NCI-H524 treated with DMSO at 0.1 percent for 48 hours (cell line): ENCODE measurements at places on chromosomes 11 and 22.

GRCh38 chr22:44889255-44889878 lies 120.4 kb downstream of the PHF21B start:
- no peak for DNase-seq

DNA sequence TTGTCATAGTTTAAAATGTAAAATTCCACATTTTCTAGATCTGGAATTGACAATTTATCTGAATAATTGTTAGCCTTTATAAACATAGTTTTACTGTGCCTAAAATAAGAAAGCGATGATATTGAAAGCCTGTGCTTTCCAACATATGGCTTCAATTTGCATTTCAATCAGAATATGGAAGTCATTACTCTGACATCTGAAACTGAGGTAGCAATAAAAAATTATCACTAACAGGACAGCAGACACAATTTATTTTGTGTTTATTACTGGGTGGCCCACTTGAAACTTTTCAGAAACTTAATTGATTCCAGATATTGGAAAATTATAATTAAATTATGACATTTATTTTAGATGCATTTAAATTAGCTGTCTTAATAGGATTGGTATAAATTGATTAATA lies 78.5 kb downstream of the TMEM135 start:
- no peak for DNase-seq

GRCh38 chr11:72313912-72314598 lies 70.1 kb upstream of the PHOX2A start:
- no peak for DNase-seq

- no peak for DNase-seq
These were observed 9.6 kb upstream of the MOB2 start for GRCh38 chr11:1496091-1496760.

GRCh38 chr11:113977701-113978100 lies 2.8 kb downstream of the HTR3A start:
- no peak for DNase-seq

DNA sequence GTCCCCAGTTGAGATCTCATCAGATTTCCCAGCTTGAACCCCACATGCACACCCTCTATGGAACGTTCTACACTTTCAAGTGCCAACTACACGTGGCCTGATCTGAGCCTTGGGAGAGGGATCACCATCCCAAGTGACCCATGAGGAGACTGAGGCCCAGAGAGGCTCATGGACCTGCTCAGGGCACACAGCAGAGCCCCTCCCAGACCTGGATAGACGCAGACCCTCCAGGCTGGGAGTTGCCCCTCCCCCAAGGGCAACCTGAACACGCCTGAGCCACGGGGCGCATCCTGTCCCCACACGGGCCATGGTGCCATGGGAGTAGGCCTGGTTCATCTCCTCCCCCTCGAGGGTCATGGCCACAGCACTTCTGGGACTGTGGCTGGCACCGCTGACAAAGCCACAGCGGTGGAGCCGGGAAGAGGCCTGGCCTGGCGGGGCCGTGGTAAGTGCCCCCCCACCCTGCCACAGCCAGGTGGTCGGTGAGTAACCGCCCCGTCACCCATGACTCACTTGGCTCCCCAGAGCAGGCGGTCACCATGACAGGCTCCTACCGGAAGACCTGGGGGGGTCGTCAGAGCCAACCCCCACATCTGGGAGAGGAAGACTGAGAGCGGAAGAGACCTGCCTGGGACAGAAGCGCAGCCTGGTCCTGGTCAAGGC lies 8.1 kb downstream of the WNT7B start:
- DNase-seq: no peak

DNA sequence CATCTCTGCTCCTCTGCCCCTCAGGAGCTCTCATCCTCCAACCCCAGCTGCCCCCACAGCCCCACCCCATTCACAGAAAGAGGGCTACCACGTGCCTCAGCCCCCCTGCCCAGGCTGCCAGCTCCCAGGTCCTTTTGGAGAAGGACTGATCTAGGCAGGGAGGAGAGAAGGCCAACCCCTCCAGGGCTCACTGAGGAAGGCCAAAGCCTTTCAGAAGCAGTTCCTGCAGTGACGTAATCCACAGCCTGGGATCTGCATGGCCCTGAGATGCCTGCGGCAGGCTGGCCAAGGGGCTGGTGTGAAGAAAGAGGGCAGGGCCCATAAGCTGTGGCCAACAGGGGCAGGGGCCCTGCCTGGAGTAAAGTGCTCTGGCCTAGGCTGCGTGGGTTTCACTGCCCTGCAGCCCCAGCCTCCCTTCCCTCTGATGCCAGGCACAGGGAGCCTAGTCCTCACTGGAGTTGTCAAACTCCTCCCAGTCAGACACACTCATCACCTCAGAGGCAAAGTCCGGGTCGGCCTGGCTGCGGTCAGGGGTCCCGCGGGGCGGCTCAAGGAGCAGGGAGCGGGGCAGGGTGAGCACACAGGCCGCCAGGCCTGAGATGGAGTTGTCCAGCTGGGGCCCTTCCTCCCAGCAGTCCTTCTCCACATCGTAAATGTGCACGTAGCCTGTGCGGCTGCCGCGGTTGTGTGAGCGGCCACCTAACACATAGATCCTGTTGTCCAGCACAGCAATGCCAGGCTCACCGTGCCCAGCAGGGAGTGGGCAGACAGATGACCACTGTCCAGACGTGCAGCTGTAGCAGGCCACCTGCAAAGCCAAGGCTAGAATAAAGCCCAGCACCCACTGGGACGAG lies 4.2 kb upstream of the SCARF2 start:
- DNase-seq: no peak
